ENCODE measurements at places on chromosomes 4 and X.

DNA sequence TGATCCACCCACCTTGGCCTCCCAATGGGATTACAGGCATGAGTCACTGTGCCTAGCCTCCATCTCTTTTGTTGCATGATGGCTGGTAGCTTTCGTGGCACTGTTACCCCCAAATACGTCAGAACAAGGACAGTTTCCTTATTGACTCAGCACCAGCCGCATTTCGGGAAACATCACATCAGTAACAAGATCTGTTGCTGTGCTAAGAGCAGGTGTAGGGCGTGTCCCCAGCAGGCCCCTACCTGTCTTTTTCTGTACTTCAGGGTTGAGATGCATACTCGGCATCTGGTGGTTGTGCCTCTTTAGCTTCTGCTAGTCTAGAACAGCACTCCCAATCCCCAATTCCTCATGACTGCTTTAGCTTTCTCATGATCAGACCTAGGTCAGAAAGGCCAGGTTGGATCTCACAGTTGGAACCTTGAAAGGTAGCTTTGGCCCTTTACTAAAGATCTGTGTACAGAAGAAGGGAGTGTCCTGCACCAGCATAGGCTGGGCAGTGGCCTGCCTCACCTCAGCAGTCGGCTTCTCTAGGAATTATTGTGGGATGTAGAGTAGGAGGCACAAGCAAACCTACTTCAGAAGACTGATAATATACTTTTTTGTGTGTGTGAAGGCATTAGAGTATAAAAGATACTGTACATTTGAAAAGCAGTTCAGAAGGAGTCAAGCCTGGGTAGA, 36.8 kb downstream of the NSD2 start:
- no peak for DNase-seq

- DNase-seq: no peak
Observed at GRCh38 chr4:88382621-88383020, 4.0 kb downstream of the HERC6 start.

DNA sequence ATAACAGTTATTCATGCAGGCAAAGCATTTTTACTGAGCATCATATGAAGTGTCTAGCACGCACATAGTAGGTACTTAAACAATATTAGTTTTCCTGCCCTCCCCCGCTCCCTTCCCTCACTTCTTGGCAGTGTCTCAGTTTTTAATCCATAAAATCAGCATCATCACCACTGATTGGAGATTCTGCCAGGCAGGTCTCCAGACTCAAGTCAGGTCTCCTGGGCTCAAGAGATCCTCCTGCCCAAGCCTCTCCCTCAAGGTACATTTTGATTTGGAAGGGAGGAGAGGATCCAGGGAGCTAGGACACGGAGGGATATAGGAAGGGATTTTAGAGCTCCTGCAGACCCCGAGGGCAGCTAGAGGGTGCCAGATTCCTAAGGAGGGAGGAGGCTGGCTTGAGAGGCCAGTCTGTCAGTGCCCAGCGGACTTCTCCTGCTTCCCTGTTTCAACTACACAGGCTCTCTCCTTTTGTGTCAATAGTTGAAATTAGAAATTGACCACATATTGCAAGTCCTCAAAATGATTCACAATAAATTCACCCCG, 4.4 kb upstream of the FAT1 start:
- no peak for DNase-seq

GRCh38 chrX:47361538-47362511, 8.6 kb upstream of the ZNF157 start:
- DNase-seq: peak; percentile 78

DNA sequence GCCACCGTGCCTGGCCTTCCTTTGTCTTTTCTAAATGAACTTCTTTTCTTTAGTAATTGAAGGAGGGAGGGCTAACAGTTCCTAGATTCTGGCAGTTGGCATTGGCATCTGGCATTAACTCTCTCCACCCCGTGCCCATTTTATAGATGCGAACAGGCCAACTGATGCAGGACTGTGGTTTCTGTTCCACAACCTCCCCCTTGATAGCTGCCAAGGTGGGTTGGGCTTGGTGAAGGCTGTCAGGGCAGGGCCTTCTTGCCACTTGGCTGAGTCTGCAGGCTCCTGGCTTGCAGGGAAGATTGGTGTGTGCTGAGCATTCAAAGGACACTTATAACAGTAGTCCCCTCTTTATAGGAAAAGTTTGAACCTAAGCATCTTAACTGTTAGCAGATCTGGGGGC, 4.3 kb downstream of the SOWAHD start:
- no peak for DNase-seq

GRCh38 chr4:26076000-26076587, 162.1 kb downstream of the SMIM20 start:
- no peak for DNase-seq

- no peak for DNase-seq
Observed at GRCh38 chr4:187178084-187178483, 454.4 kb upstream of the FAT1 start.

DNA sequence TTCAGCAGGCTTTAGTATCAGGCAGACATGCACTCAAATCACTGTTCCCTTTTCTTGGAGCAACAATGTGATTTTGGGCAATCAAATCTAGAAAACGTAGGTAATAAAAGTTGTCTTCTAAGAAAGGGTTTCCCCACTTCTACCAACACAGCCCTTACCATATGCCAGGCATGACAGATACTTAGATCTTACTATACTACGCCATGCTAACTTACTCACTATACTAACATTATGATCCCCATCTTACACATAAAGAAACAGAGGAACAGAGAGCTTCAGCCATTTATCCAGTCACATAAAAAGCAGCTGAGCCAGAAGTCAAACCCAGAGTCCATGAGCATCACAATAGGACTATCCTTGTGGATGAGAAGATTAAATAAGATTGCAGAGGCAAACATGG, 9.2 kb downstream of the TXK start:
- DNase-seq: no peak

GRCh38 chr4:137300776-137301175, 231.5 kb downstream of the PCDH18 start:
- no peak for DNase-seq

GRCh38 chr4:105461621-105462382, 12.1 kb downstream of the PPA2 start:
- no peak for DNase-seq

- DNase-seq: no peak
Observed at GRCh38 chrX:121405826-121406225, 358.4 kb downstream of the GLUD2 start.

DNA sequence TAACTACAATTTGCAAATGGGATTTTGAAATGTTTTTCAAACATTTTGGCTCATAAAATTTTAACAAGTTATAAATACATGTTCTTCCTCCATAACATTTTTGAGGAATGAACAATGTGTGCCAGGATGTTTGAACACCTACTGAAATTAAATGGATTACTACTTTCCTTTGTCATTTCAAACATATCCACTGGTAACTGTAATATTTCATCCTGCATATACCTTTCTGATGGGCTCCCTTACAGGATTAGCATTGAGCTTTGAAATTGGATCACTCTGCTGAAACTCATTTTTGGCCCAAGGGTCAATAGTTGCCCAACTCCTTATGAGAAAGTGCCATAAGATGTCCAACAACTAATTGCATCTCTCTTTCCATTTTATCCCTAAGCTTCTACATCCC, 17.6 kb downstream of the GRPR start:
- no peak for DNase-seq

DNA sequence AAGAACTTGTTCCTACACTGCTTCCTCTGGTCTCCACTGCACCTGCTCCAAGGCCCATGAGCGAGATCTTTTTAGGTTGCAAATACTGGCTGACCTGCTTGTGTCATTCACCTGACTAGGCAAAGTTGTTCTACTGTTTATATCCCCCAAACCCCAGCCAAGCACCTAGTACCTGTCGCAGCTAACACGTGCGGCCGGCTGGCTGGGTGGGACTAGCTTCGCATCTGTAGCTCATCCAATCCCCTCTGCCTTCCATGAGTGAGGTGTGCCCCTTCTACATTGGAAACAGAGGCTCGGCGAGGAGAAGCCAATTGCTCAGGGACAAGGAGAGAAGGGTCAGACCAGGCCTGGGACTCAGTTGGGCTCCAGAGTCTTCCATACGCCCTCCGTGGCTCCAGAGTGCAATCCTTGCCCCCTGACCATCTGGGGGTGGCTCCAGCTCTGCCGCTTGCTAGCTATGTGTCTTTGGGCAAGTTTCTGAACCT, 86.5 kb downstream of the WFS1 start:
- DNase-seq: no peak

- DNase-seq: no peak
Observed at GRCh38 chr4:144451766-144452450, 194.0 kb upstream of the HHIP start.

DNA sequence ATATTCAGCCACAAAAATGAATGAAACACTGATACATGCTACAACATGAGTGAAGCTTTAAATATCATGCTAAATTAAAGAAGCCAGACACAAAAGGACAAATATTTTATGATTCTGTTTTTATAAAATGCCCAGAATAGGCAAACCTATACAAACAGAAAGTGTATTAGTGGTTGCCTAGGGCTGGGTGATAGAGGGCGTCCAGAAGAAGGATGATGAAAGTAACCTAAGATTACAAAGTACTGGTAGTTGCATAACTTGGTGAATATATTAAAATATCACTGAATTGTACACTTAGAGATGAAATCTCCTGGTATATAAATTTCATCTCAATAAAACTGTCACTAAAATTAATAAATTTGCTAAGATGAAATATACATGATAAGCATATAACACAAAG, 67.5 kb downstream of the FBXW7 start:
- DNase-seq: no peak

- no peak for DNase-seq
Observed at GRCh38 chr4:131531087-131531486, 1618.0 kb upstream of the PCDH10 start.

DNA sequence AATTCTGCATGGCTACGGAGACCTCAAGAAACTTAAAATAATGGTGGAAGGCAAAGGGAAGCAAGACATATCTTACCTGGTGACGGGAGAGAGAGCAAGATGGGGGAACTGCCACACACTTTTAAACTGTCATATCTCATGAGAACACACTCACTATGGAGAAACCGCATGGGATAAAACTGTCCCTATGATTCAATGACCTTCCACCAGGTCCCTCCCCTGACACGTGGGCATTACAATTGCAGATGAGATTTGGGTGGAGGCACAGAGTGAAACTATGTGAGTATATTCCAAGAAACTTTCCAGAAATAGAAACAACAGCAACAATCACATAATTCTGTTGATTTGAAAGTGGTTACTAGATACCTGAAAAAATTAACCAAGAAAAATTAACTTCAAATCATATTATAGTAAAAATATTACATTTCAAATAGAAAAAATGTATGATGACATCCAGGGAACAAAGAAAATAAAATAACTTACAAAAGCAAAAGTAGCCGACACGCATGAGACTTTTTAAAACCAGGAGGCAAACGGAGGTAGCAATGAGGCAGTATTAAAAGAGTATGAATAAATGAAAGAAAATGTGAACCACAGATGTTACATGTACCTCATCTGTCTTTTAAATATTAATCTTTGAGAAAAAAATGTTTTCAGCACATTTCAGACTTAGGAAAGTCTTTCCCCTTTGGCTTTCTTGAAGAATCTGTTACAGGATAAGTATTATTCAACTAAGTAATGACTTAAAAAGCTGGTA, 879.5 kb downstream of the TECRL start:
- DNase-seq: no peak

GRCh38 chr4:164239976-164240375, 514.0 kb upstream of the SMIM31 start:
- no peak for DNase-seq

DNA sequence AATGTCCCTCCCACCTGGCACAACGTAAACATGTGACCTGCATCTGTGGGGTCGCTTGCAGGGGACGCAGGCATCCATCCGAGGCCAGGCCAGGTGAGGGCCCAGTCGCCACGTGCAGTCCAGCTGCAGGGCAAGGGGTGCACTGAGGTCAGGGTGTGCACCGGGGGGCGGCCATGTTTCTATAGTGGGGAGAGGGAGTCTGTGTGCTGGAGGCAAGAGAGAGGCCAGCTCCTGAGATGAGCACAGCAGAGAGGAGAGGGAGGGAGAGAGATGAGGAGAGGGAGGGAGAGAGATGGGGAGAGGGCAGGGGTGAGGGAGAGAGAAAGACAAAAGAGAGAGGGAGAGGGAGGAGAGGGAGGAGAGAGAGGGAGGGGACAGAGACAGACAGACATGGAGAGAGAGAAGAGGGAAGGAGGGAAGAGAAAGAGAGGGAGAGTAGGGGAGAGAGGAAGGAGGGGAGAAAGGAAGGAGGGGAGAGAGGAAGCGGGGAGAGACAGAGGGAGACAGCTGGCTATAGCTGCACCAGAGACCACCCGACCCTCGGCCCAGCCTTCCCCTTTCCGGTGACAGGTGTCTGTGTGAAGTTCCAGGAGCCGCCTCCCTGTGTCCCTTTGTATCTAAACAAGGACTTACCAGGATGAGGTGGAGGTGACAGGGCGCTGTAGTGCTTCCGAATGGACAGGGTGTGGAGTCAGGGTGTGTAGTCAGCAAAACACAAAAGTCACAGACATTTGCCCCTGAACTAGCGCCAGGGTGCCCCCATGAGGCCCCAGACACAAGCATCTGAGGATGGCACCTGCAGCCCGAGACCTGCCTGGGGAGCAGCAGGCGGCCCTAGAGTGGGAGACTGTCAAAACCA, 68.7 kb downstream of the ADRA2C start:
- no peak for DNase-seq

GRCh38 chr4:170047771-170048354, 21.7 kb upstream of the MFAP3L start:
- DNase-seq: peak; percentile 12

DNA sequence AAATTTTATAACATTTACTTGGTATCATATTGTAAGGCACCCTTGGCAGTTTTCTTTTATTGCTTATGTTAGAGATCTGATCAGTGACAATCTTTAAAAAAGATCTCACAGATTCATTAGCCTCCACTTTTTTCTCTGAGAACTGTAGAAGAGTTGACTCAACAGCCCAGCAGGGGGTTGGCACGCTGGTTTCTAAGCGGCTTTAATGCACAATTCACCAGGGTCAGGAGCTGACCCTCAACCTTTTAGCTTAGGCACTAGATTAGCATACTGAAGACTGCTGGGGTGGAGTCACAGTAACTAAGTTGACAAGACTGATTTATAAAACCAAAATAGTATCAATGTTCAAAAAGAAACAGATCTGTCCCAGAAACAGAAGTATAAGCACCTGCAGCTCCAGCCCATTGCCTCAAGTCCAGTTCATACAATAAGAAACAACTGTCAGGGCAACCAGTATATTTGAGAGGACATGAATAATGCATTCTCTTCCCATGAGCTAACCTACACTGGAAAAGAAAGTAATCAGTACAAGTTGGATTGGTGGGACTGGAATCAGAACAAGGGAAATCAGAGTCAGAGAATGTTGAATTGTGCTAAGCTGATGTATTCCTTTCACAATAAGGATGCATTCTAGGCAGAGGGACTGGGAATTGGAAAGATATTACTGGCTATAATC, 77.6 kb downstream of the PDE5A start:
- no peak for DNase-seq

- no peak for DNase-seq
Observed at GRCh38 chr4:7717161-7717560, 222.5 kb downstream of the AFAP1 start.

- no peak for DNase-seq
Observed at GRCh38 chrX:106378616-106379015, 210.5 kb downstream of the PWWP3B start.

DNA sequence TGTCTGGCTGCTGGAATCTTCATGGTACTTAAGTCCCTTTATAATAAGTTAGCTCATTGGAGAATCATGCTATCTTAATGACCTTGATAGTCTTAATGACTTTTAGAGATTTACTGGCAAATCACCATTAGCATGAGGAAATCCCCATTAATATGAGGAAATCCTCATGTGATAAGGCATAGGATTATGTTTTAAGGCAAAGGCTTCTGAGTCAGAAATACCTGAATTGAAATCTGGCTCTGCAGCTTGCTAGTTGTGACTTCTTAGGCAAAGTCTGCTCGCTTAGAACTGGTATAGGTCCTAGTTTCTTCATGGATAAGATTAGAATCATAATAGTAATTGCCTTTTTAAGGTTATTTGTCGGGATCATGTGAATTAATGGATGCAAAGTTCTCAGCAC, 190.2 kb upstream of the BANK1 start:
- no peak for DNase-seq

Data from C1 segment of cervical spinal cord (tissue), 14 donors.